NCI-H69 (cell line): ENCODE measurements at places on chromosomes 4 and X.
A peak's percentile ranks its signal among the peaks of the same experiment; 100 is the strongest.

GRCh38 chr4:80462621-80463091 lies 127.1 kb downstream of the CFAP299 start:
- DNase-seq: no peak

- peak; percentile 87 for DNase-seq
Measured at GRCh38 chr4:134727696-134728095, 526.1 kb upstream of the PABPC4L start.

DNA sequence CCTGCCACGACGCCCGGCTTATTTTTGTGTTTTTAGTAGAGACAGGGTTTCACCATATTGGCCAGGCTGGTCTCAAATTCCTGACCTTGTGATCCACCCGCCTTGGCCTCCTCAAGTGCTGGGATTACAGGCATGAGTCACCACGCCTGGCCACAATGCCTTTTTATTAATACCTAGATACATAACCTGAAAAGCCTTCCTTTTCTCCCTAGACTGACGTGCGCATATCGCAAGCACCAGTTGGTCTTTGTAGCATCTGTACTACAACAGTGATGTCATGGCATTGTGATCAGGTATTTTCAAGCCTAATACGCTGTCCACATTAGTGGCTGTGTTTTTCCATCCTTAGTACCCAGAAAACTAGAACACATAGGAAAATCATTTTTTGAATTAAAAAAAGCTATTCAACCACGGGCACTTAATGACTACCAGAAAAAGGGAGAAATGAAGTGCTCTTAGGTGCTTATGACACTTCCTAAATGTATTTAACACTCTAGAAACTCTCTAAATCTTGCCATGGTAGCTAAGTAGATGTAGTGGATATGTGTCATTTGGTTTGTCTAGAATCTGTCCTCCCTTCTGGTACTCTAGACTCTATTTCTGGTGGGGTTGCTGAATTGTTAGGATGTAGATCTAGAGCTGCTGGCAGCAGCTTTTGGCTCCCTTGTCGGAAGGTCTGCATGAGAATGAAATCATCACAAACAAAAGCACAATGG lies 707.8 kb downstream of the STIM2 start:
- no peak for DNase-seq

DNA sequence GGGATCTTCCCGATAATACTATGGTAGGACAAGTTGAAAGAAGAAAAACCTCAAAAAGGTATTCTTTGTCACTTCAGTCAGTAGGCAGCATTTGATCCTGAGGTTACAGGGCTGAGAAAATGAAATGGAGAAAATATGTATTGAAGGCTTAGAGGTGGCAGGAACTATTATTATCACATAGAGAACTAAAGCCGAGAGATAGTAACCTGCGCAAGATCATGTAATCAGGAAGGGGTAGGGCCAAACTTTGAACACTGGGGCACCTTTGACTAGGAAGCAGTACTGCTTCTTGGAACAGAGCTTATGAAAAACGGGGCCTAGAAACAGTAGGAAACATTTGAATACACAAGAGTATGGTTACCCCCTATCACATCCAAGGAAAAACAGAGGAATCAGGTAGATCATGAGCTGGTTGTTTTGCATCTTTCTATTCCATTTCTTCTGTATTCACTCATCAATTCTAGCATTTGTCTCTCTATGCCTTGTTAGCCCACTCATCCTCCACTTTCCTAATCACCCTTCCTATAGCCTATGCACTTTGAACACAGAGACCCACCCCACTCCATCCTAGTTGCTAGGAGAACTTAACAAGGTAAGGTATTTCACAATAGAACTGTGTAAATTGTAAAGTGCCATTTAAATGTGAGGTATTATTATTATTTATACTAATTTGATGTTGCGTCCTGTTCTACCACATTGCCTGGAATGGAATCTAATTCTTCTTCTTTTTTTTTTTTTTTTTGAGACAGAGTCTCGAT lies 34.6 kb upstream of the SLC9A7 start:
- DNase-seq: no peak

DNA sequence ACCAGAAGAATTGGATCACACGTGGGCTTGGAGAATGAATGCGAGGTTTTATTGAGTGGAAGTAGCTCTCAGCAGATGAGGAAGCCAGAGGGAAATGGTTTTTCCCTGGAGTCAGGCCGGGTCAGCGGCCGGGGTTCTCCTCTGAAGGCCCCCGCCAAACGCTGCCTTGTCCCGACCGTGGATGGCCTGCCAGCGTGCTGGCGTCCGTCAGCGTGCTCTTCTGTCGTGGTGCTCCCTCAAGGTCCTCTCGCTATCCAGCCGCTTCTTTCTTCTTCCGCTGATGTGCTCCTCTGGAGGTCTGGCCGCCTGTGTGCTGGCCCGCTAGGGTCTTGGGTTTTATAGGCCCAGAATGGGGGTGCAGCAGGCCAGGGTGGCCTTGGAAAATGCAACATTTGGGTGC lies 632.2 kb downstream of the TRAM1L1 start:
- no peak for DNase-seq

GRCh38 chr4:27638163-27638915 lies 777.7 kb downstream of the STIM2 start:
- no peak for DNase-seq

GRCh38 chr4:8362483-8362882 lies 78.0 kb downstream of the ACOX3 start:
- no peak for DNase-seq

GRCh38 chr4:41856797-41857196 lies 78.4 kb upstream of the TMEM33 start:
- DNase-seq: no peak

DNA sequence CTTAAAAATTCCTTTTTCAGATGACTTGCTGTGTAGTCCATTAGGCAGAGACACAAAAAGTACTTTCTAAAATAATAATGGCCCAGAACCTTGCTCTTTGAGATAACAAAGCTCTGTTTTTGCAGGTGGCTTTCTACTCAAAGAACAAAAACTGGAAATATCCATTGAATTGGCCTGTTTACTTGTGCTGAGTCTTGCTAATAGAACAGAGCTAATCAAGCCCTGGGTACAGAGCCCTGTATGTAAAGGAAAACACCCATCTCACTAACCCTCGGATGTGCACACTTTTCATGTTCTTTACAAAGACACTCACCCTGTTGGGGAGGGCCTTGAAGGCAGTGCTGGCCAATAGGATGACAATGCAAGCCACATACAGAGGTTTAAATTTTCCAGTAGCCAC lies 27.0 kb upstream of the LNX1 start:
- DNase-seq: no peak

DNA sequence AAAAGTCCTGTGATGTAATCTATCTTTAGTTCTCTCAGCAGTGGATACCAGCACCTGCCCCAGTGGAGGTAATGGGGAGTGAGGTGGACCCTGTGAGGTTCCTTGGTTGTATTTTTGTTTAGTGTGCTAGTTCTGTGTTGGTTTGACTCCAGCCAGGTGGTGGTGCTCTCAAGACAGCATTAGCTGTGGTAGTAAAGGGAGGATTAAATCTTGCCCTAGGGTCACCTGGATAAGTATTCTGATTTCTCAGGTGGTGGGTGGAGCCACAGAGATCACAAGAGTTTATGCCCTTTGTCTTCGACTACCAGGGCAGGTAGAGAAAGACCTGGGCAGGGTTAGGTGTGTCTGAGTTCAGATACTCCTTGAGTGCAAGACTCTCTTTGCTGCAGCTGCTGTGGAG lies 176.3 kb upstream of the EDA2R start:
- DNase-seq: no peak

GRCh38 chrX:121356139-121356849 lies 308.9 kb downstream of the GLUD2 start:
- DNase-seq: no peak

- peak; percentile 32 for DNase-seq
Measured at GRCh38 chrX:153491351-153491914, 3.3 kb upstream of the BGN start.

- DNase-seq: no peak
Measured at GRCh38 chrX:47171996-47172395, 21.6 kb upstream of the UBA1 start.

GRCh38 chrX:94600077-94600476 lies 926.1 kb downstream of the FAM133A start:
- DNase-seq: no peak

DNA sequence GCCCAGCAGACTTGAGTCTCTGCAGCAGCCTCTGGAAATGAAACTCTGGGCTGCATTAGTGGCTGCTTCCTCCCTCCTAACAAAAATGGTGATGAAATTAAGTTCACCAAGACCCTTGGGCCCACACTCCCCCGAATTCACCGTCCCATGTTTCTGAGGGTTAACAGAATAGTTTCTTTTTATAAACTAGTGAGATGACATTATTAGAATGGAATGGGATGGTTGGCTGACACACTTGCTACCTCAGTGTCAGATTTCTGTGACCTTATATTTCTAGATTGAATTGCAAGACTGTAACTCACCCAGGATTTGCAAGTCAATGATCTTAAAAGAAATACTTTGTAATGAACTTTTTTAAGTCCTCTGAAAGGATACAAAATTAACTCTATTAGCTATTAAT lies 127.1 kb downstream of the SHROOM3 start:
- DNase-seq: no peak

DNA sequence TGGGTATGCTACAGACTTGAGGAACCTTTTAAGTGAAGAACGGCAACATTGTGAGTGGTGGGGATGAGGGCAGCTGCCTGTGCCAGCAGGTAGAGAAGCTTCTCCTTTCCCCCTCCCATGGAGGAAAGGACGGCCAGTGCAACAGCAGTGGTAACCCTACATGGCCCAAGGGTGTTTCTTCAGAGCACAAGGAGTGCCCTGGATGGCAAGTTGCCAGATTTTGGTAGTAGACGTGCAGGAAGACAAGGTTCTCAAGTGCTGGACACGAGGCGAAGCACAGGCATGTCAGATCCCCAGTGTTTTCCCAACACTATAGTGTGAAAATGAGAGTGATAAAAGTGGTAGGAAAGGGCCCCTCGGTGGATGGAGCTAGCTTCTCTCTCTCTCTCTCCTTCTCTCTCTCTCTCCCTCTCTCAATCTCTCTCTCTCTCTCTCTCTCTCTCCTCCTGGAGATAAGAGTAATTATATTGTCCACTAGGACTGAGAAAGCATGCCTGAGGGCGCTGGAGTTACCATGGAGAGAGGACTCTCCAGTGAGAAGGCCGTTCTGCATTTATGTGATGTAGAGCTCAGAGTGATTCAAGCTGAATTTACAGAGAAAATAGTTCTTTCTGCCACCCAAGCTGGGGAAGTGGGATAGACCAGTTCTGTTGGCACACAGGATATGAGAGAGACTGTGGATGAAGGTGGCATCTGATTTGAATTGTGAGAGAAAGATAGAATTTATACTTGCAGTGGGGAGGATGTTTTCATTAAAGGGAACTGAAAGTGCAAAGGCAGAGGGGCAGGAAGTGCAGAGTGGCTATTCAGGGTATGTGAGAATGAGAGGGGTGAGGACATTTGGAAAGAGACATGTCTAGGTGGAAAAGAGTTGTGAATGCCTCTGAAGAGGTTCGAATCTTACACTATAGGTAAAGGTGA lies 25.7 kb upstream of the TRPC3 start:
- DNase-seq: peak; percentile 3

- peak; percentile 5 for DNase-seq
Measured at GRCh38 chrX:4670606-4671005, 957.2 kb upstream of the PRKX start.
